Stromal cell of bone marrow (primary cell): ENCODE measurements at places on chromosomes 7 and 10.

DNA sequence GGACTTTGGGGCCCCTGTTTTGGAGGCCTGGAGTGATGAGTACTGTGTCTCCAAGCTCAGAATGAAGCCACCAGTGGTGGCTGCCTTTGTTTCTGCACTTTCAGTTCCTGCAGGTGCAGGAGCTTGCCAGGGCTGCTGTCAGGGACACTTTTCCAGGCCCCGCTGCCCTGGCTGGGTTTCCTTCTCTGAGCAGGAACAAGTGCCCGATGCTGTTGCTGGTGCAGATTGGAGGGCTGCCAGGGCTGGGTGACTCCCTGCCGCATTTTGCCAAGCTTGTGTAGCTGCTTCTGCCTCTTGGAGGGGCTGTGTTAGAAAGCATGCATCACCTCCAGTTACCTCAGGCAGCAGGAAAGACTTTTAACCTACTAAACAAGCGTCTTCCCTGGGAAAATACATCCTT, 211.1 kb downstream of the MGMT start:
- no peak for DNase-seq

- no peak for DNase-seq
Measured at GRCh38 chr10:18650404-18650997, 886 bp downstream of the NSUN6 start.

- DNase-seq: no peak
Measured at GRCh38 chr10:3125527-3126170, 46.9 kb downstream of the PITRM1 start.

- DNase-seq: no peak
Measured at GRCh38 chr7:145152589-145152988, 316.7 kb upstream of the TPK1 start.

DNA sequence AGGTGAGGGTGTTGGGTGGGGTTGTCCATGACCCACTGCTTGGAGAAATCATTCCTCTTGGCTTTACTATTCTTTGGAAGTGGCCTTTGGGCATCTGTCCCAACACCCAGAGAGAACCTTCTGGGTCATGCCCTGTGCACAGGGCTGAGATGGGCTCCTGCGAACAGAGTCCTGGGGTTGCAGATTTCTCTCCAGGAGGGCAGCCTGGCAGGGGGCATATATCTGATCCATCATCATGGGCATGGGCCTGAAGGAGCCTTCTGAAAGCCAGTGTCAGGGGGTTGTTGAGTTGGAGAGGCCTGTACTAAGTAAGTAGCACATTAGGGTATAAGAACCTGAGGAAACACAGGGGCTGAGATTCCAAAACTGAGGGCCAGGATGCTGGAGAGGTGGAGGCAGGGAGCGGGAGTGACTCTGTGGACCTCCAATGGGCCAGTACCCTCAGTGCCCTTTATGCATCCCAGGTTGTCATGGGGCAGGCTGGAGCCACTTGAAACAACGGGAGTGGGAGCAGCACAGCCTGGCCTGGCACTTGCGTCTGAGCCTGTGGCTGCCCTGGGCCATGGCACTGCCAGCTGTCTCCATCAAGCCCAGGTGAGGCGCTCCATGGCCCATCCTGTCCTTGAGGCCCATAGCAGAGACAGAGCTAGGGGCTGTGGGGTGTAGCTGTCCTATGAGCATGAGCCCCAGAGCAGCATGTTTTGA, 203.7 kb downstream of the GRID1 start:
- DNase-seq: no peak

- DNase-seq: no peak
Measured at GRCh38 chr7:2688409-2689342, 674 bp downstream of the AMZ1 start.

GRCh38 chr7:11655642-11656041, 176.4 kb downstream of the THSD7A start:
- DNase-seq: no peak

- DNase-seq: no peak
Measured at GRCh38 chr7:34622182-34622581, 35.8 kb upstream of the NPSR1 start.

DNA sequence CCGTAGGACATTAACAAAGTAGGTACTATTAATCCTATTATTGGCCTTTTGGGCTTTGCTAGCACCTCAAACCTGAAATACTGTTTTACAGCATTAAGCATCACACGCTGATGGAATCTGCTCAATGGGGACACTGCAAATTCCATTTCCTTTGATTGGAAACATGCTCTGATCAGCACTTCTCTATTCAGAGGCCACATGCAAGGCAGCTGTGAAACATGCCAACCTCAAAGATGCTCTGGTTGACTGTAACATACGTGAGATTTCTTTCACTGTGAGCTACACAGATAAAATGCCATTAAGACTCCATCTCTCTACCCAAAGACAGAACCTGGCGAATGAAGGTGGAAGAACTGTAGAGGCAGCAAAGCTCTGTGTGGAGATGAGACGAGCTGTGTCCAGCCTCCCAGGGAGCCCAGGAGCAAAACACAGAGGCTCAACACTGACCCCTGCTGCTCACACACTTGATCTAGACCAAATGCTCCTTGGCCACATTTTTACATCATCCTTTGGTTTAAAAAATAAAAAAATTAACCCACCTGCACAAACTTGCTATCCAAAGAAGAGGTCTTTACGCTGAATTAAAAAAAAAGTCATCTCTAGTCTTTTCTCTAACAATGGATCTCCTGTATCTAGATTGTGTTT, 8.0 kb downstream of the RSU1 start:
- DNase-seq: no peak

GRCh38 chr10:58457761-58458616, 54.7 kb upstream of the BICC1 start:
- peak; percentile 91 for DNase-seq

DNA sequence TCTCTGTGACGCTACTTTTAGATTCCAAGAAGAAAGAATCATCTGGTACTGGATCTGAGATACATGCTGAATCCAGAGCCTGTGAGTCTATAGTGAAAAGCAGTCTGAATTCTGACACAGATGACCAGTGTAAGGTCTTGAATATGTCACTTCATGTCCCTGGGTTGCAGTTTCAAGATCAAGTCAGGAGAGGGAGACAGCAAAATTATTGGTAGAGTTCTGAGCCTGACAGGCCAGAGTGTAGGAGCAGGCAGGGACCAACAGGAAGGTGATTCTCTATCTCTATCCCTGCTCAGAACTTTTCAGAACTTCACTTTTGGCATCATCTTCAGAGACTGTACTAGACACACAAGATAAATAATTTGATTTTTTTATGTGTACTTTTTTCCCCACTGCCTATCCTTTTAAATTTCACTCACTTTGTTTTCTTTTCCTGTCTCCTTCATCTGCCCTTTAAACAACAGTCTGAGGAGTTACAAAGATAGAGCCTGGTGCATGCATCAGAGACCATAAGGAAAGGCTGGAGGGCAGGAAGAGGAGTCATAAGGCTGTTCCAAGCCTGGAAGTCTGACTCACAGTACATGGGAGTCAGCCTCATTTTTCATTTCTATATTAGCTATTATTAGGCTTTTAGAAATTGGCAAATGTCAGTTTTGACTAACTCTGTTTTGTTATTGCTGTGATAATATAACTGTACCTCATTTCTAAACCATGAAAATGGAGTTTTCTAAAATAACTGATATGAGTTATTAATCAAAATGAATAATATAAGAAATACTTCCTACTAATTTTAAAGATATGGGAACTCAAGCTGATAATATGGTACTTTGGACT, 120.2 kb upstream of the TMEM229A start:
- DNase-seq: peak; percentile 43

GRCh38 chr10:72114706-72115450, 26.5 kb upstream of the SPOCK2 start:
- DNase-seq: no peak

DNA sequence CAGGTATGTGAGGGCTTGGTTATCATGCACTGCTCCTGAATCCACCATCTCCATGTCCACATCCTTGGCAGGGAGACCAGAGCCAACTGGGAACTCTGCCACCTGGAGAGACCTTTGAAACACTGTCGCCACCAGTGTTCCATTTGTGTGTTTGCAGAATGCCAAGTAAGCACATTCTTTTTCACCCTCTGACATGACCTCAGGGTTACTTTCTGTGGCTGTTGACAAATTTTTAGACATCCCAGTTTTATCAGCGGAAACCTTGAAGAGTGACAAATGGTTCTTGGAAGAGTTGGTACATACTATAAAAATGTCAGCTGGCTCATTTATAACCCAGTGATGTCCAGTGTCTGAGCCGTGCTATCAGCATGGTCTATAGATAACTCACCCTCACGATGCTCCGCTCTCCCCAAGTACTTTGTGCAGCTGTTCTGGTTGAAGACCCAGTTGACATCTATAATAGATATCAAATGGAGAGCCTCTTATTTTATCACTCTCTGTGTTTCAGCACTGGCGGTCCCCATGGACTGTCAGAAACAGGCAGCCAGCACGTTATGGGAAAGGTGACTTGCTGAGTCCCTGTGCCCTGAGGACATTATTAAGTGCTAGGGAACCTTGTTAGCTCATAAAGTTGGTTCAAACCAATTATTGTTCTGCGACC, 563.1 kb upstream of the GALNT17 start:
- no peak for DNase-seq

DNA sequence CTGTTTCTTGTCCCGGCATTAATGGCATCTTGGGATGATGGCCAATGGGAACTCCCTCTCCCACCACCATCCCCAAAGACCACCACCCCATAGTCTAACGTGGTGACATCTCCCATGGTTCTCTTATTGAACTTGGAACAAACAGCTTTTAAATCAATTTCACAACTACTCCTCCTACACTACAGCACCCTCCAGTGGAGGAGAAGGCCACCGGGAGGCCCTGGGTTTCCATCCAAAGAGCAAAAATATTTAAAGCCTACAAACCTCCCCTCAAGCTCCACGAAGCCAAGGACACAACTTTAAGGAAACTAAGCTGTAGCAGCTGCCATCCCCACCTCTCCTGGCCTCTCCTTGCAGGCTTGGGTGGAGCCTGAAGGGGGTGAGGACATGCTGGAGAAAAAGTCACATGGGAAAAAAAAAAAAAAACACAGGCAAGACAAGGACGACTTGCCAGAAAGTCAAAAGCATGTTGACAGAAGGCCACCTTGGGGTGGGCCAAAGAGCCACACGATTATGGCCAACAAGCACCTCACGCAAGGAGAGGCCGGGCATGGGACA, 94.0 kb upstream of the LANCL2 start:
- no peak for DNase-seq

- peak; percentile 7 for DNase-seq
Measured at GRCh38 chr10:48309711-48310226, 3.3 kb downstream of the MAPK8 start.

DNA sequence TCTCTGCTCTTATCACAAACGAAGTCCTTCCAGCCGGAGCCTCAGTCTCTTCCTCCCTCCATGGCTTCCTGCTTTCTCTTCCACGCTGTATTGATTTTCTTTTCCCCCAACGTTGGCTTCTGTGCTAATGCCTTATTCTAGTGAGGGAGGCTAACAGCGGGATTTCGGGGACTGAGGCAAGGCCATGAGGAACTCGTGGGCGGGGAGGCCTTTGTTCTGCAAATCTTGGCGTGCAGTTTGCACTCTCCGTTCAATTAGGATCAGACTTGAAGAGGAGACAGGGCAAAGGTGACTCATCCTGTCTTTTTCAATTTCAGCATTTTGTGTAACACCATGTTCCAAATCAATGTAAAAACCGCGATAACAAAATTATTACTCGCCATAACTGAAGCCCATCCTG, 25.3 kb downstream of the EN2 start:
- no peak for DNase-seq
